DMS53 (cell line): ENCODE measurements at places on chromosomes 7 and 10.

DNA sequence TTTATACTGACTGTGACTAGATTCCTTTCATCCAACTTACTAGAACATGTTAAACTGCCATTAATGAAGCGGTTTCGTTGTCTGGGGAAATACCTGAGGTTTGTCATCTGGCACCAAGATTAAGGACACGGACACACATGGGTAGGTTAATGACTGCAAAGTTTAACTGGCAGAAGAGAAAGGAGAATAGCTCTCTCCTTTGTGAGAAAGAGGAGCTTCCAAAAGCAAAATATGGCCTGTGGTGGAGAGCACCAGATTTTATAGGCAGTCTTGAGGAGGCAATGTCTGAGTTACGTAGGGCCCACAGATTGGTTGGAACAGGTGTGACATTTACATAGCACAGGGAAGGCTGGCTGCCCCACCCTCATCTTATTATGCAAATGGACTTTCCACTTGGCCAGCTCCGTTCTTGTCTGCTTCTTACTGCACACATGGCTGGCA, 1193.0 kb upstream of the CELF2 start:
- no peak for DNase-seq

DNA sequence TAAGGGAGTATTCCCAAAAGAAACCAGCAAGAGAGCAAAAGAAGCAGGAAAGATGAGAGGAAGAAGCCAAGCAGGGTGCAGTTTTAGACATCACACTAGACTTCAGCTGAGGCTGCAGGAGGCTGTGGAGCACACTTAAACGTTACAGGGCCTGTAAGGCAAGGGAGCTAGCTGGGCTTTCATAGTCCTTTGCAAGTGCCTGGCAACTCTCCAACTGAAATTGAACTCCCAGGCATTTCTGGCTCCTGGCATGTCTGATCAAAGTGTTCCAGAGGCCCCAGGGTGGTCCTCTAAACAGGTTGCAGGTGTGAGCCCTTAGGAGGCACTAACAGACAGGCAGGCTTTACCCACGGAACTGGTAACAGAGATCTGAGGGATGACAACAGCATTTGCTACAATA, 750.2 kb downstream of the XPNPEP1 start:
- no peak for DNase-seq

DNA sequence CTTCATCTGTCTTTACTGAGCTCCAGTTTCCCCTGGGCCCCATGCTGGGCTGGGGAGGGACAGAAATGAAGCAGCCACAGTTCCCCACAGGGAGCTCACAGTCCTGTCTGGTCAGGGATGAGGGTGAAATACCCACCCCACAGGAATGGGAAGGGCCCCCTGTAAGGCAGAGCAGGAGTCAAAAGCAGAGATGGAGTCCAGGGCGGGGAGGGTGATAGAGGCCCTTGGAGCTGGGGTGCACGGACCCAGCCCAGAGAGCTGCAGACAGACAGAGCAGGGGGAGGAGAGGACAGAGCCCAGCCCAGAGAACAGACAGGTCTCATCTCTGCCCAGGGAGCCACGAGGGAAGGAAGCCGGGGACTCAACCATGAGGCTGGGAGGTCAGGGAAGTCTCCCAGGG, 34.9 kb upstream of the ZNF488 start:
- DNase-seq, result no peak

GRCh38 chr7:114687238-114687637, 234.7 kb upstream of the MDFIC start:
- DNase-seq, result no peak

- peak; percentile 43 for DNase-seq
Measured at GRCh38 chr7:130853503-130854279, 119.7 kb upstream of the KLF14 start.

- DNase-seq, result no peak
Measured at GRCh38 chr10:37489658-37490003, 364.2 kb downstream of the ANKRD30A start.

DNA sequence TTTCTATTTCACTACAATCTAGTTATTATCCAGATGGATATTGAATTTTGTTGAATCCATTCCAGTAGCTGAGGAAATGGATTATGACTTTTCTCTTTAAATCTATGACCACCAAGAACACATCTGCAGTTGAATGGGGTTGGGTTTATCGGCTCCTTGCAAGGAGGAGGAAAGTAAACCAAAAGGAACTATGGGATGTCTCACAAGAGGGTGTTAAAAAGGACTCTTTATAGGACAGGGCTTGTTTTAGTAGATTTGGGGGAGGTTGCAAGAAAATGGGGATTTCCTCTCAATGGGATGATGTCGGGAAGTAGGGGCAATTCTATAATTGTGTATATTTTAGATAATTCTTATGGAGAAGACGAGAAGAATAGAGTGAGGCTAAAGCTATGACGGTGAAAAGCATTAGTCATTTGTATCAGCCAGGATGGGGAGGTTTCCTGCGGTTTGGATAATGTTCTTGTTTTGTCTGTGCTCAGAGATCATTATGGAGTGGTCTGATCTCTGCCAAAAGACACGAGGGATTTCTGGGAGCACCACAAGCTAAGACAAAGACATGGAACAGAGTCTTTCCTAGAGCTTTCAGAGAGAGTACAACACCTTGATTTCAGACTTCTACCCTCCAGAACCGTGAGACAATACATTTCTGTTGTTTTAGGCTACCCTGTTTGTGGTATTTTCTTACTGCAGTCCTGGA, 5.3 kb upstream of the LRRC61 start:
- no peak for DNase-seq

DNA sequence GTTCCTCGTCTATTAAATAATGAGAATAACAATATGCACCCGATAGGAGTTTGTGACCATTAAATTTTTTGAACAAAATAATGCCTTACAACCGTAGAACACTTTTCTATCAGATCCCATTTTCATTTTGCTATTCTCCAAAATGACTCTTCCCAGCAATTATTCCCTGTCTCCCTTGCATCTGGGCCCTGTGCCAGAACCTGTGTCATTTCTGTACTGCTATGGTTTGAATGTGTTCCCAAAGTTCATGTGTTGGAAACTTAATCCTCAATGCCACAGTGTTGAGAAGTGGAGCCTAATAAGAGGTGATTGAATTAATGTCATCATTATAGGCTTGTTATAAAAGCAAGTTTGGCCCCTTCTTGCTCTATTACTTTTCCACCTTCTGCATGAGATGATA, 33.2 kb upstream of the SMNDC1 start:
- no peak for DNase-seq

DNA sequence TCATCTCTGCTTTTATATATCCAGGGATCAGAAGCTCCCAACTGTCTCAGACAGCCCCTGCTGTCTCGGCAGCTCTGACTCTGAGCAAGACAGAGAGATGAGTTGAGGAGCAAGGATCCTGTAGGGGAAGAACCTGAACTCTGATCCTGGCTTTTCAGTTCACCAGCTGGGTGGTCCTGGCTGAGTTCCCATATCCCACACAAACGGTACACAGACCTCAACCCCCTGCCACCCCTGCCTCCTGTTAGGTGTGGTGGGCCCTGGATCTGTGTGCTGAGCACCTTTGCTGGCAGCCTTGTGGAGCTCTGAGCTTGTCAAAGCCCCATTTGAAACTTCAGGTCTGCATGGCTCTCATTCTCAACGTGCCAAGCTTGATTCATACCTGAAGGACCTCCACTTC, 54.3 kb upstream of the GPR26 start:
- DNase-seq, result no peak

- no peak for DNase-seq
Measured at GRCh38 chr7:15972862-15973275, 286.4 kb upstream of the MEOX2 start.

DNA sequence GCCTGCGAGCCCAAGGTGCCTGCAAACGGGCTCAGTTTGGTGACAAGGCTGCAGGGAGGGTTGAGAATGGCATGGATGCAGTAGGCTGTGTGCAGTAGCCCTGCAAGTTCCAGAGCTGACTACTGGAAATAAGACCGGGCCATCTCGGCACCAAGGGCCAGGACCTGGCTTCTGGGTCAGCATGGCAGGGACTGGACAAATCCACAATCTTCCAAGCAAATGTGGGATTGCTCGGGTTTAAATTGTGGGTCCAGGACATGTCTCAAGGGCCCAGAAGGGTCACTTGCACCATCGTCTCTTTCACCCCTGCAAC, 78.0 kb downstream of the GPR26 start:
- no peak for DNase-seq

GRCh38 chr10:96327462-96327861, 23.2 kb downstream of the DNTT start:
- DNase-seq, result no peak

GRCh38 chr10:62638062-62638477, 166.4 kb upstream of the ADO start:
- no peak for DNase-seq

DNA sequence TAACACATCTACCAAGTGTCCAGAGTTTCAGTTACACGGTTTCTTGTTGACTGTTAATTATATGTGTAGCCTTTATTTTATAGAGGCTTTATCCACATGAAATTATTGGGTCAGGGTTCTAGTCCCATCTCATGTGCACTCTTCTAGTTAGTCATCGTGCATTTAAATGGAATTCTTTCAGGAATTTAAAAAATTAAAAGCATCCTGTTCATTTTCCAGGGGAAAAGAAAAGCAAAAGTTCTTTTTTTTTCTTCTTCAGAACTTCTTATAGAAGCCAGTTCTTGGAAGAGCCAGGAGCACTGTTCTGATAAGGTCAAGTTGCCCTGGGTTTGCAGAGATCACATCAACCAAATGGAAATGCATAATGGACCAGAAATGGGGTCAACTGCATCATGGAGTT, 324.7 kb downstream of the INHBA start:
- no peak for DNase-seq

GRCh38 chr7:68840991-68841390, 757.3 kb upstream of the AUTS2 start:
- no peak for DNase-seq

GRCh38 chr7:8251195-8251594, 10.8 kb downstream of the ICA1 start:
- no peak for DNase-seq

DNA sequence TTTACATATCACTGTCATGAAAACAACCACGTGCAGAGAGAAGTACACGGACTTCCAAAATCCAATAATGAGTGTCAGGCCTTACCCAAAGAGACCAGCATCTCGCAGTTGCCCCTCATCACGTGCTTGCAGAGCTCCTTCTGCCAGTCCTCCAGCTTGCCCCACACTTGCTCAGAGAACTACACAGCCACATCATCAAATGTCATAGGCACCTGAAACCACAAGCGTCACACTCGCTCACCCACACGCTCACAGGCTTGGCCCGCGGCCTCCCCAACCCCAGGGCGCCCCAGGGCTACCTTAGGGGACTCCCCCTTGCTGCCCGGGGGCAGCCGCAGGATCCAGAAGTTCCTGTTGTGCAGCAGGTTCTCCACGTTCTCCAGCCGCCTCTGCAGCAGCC, 123.4 kb upstream of the ZNF746 start:
- DNase-seq, result no peak

- no peak for DNase-seq
Measured at GRCh38 chr10:133467286-133467911, 13.7 kb downstream of the SCART1 start.
